Stomach (tissue), 19 donors: ENCODE measurements at places on chromosomes 6 and 20. TPM values are rescaled to one million over a fixed set of nuclear protein-coding genes. Genes with fewer than 3 reads are reported as not detected.

The CDH26 gene
- 116 TPM for total RNA-seq

The NAA20 gene
- total RNA-seq, result 20.3 TPM

The BCAS4 gene
- 2.2 TPM for total RNA-seq

The DUSP15 gene
- total RNA-seq, result 3.9 TPM

The STAU1 gene
- total RNA-seq, result 77.3 TPM

The GRIK2 gene
- total RNA-seq, result not detected

The TMEM200A gene
- not detected for total RNA-seq

The SLA2 gene
- total RNA-seq, result 8.7 TPM

The RAET1L gene
- total RNA-seq, result not detected

The IL17A gene
- not detected for total RNA-seq

The RGS19 gene
- total RNA-seq, result not detected

The PDYN gene
- not detected for total RNA-seq

The FGD2 gene
- 7.3 TPM for total RNA-seq

The BPIFB4 gene
- total RNA-seq, result not detected

The WDR46 gene
- 71.4 TPM for total RNA-seq

The MYCT1 gene
- total RNA-seq, result 0.29 TPM

The DEFB126 gene
- not detected for total RNA-seq

The EGFL8 gene
- total RNA-seq, result 0.87 TPM

The PPP1R14C gene
- total RNA-seq, result 9.8 TPM

The TAAR8 gene
- total RNA-seq, result not detected

The CAP2 gene
- total RNA-seq, result 7.0 TPM

The FILIP1 gene
- total RNA-seq, result 29.8 TPM

The MYL9 gene
- total RNA-seq, result 738 TPM

The NFATC2 gene
- total RNA-seq, result 31.9 TPM

The CDYL gene
- total RNA-seq, result 25.2 TPM

The EMILIN3 gene
- total RNA-seq, result 2.6 TPM

The LY6G6D gene
- total RNA-seq, result not detected

The PTGIS gene
- 25.7 TPM for total RNA-seq

The OXT gene
- not detected for total RNA-seq

The KCNB1 gene
- total RNA-seq, result 9.3 TPM

The DZANK1 gene
- total RNA-seq, result 24.6 TPM

The ANKEF1 gene
- total RNA-seq, result 1.2 TPM

The HDGFL1 gene
- not detected for total RNA-seq

The MUC22 gene
- total RNA-seq, result not detected

The LRP11 gene
- 1.8 TPM for total RNA-seq

The TAP1 gene
- total RNA-seq, result 21.0 TPM

The RIMS4 gene
- total RNA-seq, result not detected

The SEL1L2 gene
- 2.2 TPM for total RNA-seq

The GNAS-AS1 gene
- 45.5 TPM for total RNA-seq

The SLC17A3 gene
- total RNA-seq, result not detected
